Liver (tissue), 10 donors: ENCODE measurements at places on chromosomes 7 and 10. TPM values are rescaled to one million over a fixed set of nuclear protein-coding genes. Genes with fewer than 3 reads are reported as not detected.

DNA sequence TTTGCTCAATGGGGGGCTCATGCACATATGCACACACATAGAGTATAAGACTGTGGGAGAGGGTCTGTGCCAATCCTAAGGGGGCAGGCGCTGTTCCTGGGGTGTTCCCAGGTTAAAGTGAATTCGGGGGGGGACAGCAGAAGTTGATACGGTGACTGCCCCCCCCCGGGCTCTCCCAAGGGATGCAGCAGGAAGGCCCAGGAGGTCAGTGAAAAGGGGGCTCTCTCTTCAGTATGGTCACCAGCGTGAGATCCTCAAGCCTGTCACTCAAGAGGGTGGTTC, 32.4 kb downstream of the SPDYE6 start:
- H3K4me1 ChIP-seq, result no peaks in the 10 kb centered on the region
- H3K36me3 ChIP-seq, result no peaks in the 10 kb centered on the region
- no peak for DNase-seq
- H3K27me3 ChIP-seq, result no peaks in the 10 kb centered on the region
- H3K4me3 ChIP-seq, result no peak overlapping the region

DNA sequence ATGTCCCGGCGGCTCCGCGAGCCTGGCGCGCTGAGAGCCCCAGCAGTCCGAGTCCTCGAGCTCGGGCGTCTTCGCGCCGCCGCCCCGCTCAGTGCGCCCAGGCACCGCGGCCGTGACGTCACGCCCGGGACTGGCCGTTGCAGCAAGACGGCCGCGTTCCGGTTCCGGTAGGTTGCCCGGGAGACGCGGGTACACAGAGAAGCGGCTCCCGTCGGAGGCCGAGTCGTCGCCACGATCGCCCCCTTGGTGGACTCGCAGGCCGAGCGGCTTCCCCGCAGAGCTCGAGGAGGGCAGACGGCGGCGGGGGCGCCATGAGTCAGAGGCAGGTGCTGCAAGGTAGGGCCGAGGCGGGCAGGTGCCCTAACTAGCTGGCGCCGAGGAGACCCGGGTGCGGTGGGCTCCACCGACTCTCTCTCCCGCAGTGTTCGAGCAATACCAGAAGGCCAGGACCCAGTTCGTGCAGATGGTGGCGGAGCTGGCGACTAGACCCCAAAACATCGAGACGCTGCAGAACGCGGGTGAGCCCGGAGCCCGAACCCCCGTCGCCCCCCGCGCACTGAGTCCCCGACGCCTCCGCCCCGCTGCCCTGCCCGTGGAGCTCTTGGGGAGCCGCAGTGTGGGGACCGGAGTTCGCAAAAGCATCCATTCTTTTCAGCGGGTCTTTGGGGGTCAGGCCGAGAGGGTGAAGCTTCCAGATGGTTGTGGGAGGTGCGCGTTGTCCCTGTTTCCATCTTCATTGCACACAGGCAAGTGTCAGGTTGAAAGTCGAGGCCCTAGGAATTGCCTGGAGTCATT, at the start of gene SPAG6:
SPAG6 (plus strand) TSS at position 196 of the 795 bp plus-strand sequence; CDS start at position 312, 116 bp downstream.
- H3K36me3 ChIP-seq, result no peaks in the 10 kb centered on the region
- H3K27me3 ChIP-seq, result peaks cover 4% of the 10 kb centered on the region
- peak; percentile 59 for DNase-seq

The CALHM3 gene
- total RNA-seq, result 0.14 TPM

DNA sequence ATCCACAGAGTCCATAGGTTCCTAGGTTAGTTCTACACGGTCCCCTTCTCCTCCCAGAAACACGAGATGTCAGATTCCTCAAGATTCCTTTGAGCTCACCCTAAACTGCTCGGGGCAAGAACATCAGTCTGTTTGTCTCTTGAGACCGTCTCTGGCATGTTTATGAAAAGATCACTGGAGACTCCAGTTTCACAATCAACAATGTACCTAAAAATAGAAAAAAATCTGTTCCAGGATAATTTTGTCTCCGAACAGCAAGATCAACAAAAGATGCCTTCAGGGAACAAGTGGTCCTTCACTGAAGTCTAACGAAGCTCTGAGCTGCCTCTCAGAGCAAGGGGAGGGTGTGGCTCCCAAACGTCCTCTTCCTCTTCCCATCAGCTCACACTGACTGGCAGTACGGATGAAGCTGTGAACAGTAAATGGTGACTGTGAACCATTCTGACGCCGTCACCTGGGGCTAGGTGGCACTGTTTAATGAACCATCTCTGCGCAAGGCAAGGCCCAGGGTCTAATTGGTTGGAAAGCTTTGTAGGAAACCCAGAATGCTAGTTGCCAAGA, 156.2 kb upstream of the LYZL1 start:
- no peak overlapping the region for H3K27ac ChIP-seq
- no peaks in the 10 kb centered on the region for H3K27me3 ChIP-seq
- no peak for DNase-seq
- no peaks in the 10 kb centered on the region for H3K36me3 ChIP-seq
- no peak overlapping the region for H3K4me3 ChIP-seq

The SOSTDC1 gene
- total RNA-seq, result 0.56 TPM

The MALRD1 gene
- total RNA-seq, result 0.37 TPM

The RASSF4 gene
- total RNA-seq, result 8.2 TPM

GRCh38 chr7:34823650-34824258, 165.7 kb downstream of the NPSR1 start:
- no peaks in the 10 kb centered on the region for H3K4me1 ChIP-seq
- H3K36me3 ChIP-seq, result no peaks in the 10 kb centered on the region
- H3K4me3 ChIP-seq, result no peak overlapping the region
- no peaks in the 10 kb centered on the region for H3K27me3 ChIP-seq
- no peak overlapping the region for H3K27ac ChIP-seq

GRCh38 chr7:129859183-129859582, 93.6 kb downstream of the UBE2H start:
- H3K27ac ChIP-seq, result peak overlapping the region; percentile 15
- no peak overlapping the region for H3K4me3 ChIP-seq
- no peaks in the 10 kb centered on the region for H3K27me3 ChIP-seq
- H3K36me3 ChIP-seq, result no peaks in the 10 kb centered on the region
- peaks cover 15% of the 10 kb centered on the region for H3K4me1 ChIP-seq
- no peak for DNase-seq

- no peak overlapping the region for H3K4me3 ChIP-seq
- DNase-seq, result no peak
- H3K27ac ChIP-seq, result no peak overlapping the region
- H3K4me1 ChIP-seq, result no peaks in the 10 kb centered on the region
Measured at GRCh38 chr7:2983586-2983985, 60.1 kb downstream of the CARD11 start.
